RKO (cell line): ENCODE measurements at places on chromosomes 4 and X.

DNA sequence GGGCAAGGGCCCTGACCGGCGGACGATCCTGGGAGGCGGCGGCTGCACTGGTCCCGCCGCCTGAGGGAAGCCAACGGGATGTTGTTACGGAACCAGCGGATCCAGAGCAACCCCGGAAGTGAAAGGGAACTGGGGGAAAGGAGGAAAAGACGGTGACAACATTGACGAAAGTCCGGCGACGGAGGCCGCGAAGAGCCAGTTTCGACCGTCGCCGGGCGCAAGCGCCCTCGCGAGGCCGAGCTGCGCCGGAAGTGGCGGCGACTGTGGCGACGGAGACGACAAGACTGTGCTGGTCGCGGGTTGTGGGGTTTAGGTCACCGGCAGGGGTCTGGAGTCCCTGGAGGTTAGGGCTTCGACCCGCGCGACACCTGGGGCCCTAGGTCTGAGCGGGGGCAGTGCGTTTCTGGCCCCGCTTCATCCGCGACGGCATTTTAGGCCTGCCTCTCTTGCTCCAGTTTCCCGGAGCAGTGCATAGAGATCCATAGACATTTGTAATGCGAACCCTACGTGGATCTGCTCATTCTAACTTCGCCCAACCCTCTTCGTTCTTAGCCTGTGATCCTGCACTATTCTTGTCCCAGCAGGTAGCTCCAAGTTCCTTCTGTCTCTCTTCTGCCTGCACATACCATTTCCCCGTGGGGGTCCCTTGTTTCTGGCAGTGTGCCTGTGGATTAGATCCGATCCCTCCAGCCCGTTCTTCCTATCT is at the start of gene BOD1L1:
TSS of gene BOD1L1 (minus strand) at position 120 of the 706 bp plus-strand sequence. CDS start 138 bp downstream, outside the sequence.
- peak; percentile 91 for DNase-seq

DNA sequence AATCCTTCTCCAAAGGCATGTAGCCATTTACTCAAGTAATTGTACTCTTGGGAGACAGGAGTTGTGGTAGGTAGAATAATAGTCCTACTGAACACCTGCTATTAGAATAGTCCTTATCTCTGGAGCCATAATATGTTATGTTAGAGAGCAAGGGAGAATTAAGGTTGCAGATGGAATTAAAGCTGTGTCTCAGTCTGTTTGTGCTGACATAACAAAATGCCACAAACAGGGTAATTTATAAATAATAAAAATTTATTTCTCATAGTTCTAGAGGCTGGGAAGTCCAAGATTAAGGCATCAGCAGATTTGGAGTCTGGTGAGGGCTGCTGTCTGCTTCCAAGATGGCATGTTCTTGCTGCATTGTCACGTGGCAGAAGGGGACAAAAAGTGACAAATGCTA is 24.2 kb upstream of the FRAS1 start:
- no peak for DNase-seq

GRCh38 chr4:11698846-11699590 is 270.3 kb upstream of the HS3ST1 start:
- DNase-seq = peak; percentile 1

DNA sequence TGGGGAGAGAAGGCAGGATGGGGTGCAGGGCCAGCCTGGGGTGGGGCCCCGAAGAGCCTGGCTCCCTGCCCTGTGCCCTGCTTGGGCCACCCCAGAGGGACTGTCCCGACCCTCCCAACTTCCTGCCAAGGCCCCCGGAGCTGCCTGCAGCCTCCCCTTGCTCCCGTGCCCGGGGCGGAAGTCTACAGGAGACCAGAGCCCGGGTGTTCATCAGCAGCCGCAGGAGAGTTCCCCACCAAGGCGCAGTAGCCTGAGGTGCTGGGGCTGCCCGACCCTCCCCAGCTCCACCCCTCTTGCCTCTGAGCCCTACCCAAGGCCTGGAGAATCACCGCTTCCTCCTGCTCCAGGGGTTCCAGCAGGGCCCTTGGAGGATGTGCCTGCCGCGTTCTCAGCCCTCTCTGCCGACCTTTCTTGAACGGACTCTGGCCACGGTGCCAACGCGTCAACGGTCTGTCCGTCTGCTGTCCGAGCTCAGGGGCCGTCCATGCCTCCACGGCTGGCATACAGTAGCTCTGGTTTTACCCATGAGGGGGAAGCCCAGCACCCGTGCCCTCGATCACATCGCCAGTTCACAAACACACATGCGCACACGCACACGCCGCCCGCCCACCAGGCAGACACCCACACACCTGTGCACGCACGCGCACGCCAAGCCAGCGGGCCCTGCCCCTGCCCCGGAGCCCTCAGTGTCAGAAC is 36.0 kb upstream of the SPON2 start:
- DNase-seq = no peak

GRCh38 chrX:101393530-101394305 is 2.9 kb downstream of the RPL36A start:
- DNase-seq = peak; percentile 46

DNA sequence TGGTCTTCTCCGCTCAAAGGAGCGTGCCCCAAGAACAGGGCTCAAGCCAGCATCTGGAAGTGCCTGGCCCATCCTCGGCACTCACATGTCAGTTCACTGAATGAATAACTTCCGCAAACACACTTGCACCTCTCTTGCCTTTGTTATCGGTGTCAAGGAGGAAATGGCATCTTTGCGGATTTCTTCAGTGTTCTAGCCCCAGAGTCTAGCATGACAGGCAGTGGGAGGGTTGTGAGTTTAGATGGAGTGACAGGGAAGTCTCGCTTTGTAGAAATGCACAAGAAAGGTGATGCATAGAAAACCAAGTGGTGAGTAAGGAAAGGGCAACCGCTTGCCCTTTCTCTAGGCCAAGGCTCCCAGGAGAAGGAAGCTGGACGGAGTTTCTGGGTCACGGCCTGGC is 17.6 kb upstream of the MECP2 start:
- no peak for DNase-seq

GRCh38 chrX:118225711-118226428 is 109.3 kb upstream of the KLHL13 start:
- peak; percentile 21 for DNase-seq
